ENCODE measurements at places on chromosomes 12 and 14. TPM values are rescaled to one million over a fixed set of nuclear protein-coding genes. Genes with fewer than 3 reads are reported as not detected.

GRCh38 chr12:119024356-119024755, 43.0 kb downstream of the SRRM4 start:
- no peak overlapping the region for H3K4me3 ChIP-seq
- H3K27me3 ChIP-seq: peaks cover 18% of the 10 kb centered on the region
- no peak for DNase-seq
- no peaks in the 10 kb centered on the region for H3K4me1 ChIP-seq

- no peak overlapping the region for H3K4me3 ChIP-seq
- H3K27ac ChIP-seq: no peak overlapping the region
- no peaks in the 10 kb centered on the region for H3K4me1 ChIP-seq
- no peaks in the 10 kb centered on the region for H3K36me3 ChIP-seq
Measured at GRCh38 chr14:58677996-58678395, 40.2 kb downstream of the DACT1 start.

DNA sequence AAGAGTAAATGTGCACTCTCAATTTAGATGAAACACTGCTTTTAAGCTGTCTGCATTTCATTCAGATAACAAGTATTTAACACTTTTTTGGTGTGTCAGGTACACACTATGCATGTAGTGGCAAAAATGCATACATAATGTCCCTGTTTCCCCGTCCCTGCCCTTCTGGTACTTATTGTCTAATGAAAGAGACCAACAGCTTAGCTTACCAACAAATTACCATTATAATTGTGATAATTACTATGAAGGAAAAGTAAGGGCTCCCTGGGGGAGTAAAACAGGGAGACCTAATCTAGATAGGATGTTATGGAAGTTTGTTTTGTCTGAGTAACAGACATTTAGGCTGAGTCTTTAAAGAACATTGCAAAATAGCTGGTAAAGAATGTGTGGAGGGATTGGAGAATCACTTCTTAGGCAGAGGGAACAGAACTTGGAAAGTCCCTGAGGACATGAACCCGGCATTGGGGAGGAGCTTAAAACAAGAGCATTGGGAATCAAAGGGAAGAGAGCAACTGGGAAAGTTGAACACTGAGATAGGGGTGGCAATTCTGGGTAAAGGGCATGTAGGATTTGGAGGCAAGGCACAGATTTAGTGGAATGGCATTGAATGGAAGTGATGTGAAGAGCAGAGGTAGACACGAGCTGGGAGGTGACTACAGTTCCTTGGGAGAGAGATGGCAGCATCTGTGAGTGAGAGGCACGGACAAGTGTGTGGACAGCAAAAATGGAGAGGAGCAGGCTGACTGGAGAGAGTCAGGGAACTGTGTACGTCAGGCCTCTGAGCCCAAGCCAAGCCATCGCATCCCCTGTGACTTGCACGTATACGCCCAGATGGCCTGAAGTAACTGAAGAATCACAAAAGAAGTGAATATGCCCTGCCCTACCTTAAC, 181.6 kb downstream of the GRIP1 start:
- H3K27ac ChIP-seq: no peak overlapping the region
- no peak overlapping the region for H3K4me3 ChIP-seq
- H3K36me3 ChIP-seq: no peaks in the 10 kb centered on the region
- no peaks in the 10 kb centered on the region for H3K4me1 ChIP-seq
- no peaks in the 10 kb centered on the region for H3K27me3 ChIP-seq

Gene CELA1
- not detected for total RNA-seq

GRCh38 chr12:97984436-97984835, 521.8 kb downstream of the RMST start:
- no peak for DNase-seq
- H3K4me3 ChIP-seq: no peak overlapping the region
- peak overlapping the region; percentile 32 for H3K27ac ChIP-seq
- no peaks in the 10 kb centered on the region for H3K4me1 ChIP-seq
- no peaks in the 10 kb centered on the region for H3K36me3 ChIP-seq

Gene GZMB
- total RNA-seq: 1.3 TPM

DNA sequence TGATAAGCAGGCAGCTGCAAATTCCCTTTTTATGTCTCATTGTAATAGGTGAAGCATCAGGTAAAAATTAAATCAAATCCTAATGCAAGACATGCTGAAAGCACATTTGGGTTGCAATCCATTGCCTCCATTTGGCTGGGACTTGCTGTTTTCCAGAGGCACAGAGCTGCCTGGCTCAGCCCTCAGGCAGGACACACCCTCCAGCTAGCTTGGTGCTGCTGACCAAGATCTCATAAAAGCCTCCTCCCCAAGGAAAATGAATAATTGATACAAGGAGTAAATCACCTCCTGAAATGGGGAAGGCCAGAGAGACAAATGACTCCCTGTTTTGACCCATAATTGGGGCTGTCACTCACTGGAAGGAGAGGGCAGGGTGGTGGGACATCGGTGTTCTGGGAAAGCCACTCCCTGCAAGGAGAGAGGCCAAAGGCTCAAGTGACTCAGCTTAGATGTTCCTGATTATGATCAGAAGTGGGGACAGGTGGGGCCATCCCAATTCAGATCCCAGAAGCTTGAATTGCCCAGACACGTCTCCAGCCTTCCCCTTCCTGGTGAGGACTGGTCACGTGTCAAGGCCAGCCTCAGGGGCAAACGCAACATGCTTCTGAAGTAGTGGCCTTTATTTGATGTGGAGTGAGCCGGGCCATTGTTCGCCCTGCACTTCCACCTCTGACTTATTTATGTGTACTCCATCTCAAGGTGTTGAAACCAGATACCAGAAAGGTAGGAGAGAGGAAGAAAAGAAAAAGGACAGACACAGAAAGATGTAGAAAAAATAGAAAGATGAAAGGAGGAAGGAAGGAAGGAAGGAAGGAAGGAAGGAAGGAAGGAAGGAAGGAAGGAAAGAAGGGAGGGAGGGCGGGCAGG, 773.7 kb downstream of the BCL11B start:
- no peak overlapping the region for H3K27ac ChIP-seq
- DNase-seq: no peak
- H3K4me1 ChIP-seq: no peaks in the 10 kb centered on the region
- H3K4me3 ChIP-seq: no peak overlapping the region

Gene NPC2
- total RNA-seq: 594 TPM

Gene TSPAN11
- 0.48 TPM for total RNA-seq

GRCh38 chr14:30848449-30849240, 25.7 kb upstream of the COCH start:
- no peaks in the 10 kb centered on the region for H3K4me1 ChIP-seq
- no peaks in the 10 kb centered on the region for H3K36me3 ChIP-seq
- no peak for DNase-seq
- H3K27me3 ChIP-seq: no peaks in the 10 kb centered on the region

DNA sequence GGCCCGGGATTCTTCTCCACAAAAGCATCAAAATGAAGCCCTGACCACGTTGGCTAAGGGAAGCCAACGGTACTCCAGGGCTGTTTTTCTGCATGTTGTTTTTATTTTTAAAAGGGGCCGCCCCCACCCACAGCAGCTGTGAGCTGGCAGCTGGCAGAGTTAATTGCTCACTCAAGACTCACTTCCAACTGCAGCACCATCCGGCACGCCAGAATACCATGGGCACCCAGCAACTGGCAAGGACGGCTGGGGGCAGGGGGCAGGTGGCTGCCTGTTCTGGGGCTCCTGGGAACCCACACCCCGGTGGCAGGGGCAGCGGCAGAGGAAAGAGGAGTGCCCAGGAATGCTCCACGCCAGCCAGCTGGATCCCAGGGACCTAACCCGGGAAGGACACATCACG, 44.3 kb downstream of the NCOR2 start:
- peak overlapping the region; percentile 97 for H3K27ac ChIP-seq
- H3K36me3 ChIP-seq: no peaks in the 10 kb centered on the region
- H3K4me1 ChIP-seq: peaks cover 23% of the 10 kb centered on the region
- peak; percentile 60 for DNase-seq

DNA sequence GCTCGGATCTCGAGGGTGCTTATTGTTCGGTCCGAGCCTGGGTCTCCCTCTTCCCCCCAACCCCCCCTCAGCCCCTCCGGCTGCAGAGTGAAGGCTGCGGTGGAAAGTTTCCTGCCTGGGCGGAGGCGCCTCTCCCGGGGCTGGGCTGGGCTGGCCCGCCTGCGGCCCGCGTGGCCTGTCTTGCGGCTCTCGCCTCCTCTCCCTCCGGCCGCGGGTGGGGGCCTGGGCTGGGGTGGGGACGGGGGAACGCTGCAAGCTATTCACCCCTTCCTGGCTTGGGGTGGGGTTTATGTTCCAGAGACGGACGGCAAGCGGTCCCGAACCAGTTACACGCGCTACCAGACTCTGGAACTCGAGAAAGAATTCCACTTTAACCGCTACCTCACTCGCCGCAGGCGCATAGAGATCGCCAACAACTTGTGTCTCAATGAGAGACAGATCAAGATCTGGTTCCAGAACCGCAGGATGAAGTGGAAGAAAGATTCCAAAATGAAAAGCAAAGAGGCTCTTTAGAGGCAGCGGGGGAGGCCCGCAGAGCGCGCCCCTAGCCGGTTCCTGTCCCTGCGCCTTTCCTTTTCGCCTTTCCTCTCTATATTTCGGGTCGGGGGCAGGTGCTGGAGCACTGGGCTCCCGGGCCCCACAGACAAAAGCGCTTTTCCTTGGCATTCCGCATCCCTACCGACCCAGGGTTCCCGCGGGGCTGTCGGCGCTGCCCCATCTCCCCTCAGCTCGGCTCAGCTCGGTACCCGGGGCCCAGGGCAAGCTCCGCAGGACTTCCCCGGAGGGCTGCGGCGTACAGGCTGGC, 1.3 kb downstream of the HOXC5 start:
- no peaks in the 10 kb centered on the region for H3K36me3 ChIP-seq
- DNase-seq: no peak
- peaks cover 5% of the 10 kb centered on the region for H3K4me1 ChIP-seq
- H3K27ac ChIP-seq: peak overlapping the region; percentile 71
- no peaks in the 10 kb centered on the region for H3K27me3 ChIP-seq

Gene PTPRQ
- 4.0 TPM for total RNA-seq

Gene ADGRD1
- total RNA-seq: 11.6 TPM

DNA sequence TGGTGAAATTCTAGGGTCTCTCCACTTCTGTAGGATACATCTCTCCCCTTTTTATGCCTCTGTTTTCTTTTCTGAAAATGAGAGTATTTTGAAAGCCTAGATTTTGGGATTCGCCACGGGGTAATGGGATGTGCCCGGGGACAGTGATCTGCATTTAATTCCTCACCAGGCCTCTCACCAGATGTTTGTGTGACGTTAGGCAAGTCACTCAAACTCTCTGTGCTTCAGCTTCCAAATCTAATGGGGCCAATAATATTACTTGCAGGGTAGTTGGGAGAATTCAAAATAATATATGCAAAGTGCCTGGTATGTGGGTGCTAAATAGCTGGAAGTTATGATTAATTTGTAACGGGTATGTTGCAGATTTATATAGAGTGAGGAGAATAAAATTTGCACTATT, 78.8 kb downstream of the C12orf75 start:
- no peaks in the 10 kb centered on the region for H3K27me3 ChIP-seq
- no peaks in the 10 kb centered on the region for H3K36me3 ChIP-seq
- H3K4me1 ChIP-seq: no peaks in the 10 kb centered on the region
- H3K4me3 ChIP-seq: no peak overlapping the region
- DNase-seq: no peak
